ENCODE measurements at places on chromosomes 16 and 17.

- DNase-seq = no peak
These were observed 9.2 kb upstream of the SERPINF1 start for GRCh38 chr17:1752425-1753262.

GRCh38 chr17:39104046-39104445 lies 47.4 kb downstream of the PLXDC1 start:
- no peak for DNase-seq

- no peak for DNase-seq
These were observed 51.3 kb downstream of the MEAK7 start for GRCh38 chr16:84453061-84453752.

- DNase-seq = no peak
These were observed 215.6 kb upstream of the MAF start for GRCh38 chr16:79816081-79816497.

GRCh38 chr16:28193530-28194423 lies 18.0 kb downstream of the XPO6 start:
- DNase-seq = no peak
